CD4-positive, alpha-beta memory T cell (primary cell): ENCODE measurements at places on chromosomes 7 and 10.
A peak's percentile ranks its signal among the peaks of the same experiment; 100 is the strongest.

GRCh38 chr10:4498711-4499251, 327.2 kb upstream of the AKR1E2 start:
- no peaks in the 10 kb centered on the region for H3K36me3 ChIP-seq
- no peaks in the 10 kb centered on the region for H3K4me1 ChIP-seq
- no peak overlapping the region for H3K4me3 ChIP-seq
- no peak overlapping the region for H3K27ac ChIP-seq

GRCh38 chr7:70884440-70884764, 247.5 kb upstream of the GALNT17 start:
- DNase-seq = no peak
- no peaks in the 10 kb centered on the region for H3K36me3 ChIP-seq
- H3K4me3 ChIP-seq = no peak overlapping the region
- no peaks in the 10 kb centered on the region for H3K27me3 ChIP-seq
- no peak overlapping the region for H3K27ac ChIP-seq

DNA sequence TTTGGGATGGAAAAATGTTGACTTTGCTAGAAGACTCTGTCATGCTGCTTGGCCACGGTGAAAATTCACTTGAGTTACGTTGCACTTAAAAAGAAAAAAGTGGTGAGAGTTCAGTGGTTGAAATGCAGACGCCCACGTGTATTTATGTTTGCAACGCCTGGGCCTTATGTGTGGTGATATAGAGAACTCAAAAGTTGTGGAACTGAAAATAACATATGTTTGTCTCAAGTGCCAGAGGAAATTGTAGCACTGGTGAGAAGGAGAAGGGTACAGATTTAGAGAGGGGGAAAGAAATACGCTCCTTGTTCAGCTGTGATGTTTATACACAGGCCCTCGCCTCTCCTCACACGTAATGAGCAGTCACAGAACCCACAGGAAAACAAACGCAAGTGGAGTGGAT, 73.6 kb downstream of the EMX2 start:
- no peak overlapping the region for H3K4me3 ChIP-seq
- H3K27ac ChIP-seq = no peak overlapping the region
- no peaks in the 10 kb centered on the region for H3K27me3 ChIP-seq
- H3K4me1 ChIP-seq = no peaks in the 10 kb centered on the region
- no peak for DNase-seq

GRCh38 chr7:155310425-155311114, 12.9 kb downstream of the INSIG1 start:
- no peak for DNase-seq
- peaks cover 29% of the 10 kb centered on the region for H3K36me3 ChIP-seq
- H3K27ac ChIP-seq = no peak overlapping the region
- no peaks in the 10 kb centered on the region for H3K4me1 ChIP-seq

DNA sequence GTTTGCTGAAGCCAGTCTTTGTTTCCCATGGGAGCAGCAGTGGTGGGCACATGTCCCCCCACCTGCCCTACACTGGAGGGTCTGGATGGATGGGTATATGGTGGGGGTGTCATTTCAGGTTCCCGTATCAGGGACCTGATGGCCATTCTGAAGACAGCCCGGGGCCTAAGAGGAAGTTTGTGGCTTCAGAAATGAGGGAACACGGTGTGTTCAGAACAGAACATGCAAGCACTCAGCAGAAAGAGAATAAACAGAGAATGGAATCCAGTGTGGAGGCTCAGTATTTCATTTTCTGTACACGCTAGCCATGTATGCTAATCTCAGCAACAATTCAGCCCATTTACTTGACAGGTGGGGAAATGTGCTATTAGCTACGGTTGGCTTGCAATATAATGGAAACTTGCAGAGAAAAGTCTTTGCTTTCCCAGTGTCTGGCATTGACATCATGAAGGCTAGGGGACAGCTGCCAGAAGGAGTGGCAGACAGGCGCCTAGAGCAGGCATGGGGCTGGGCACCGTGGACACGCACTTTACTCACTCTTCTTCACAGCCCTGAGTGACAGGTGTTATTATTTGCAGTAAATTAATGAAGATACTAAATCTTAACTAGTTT, 98.6 kb downstream of the ELMO1 start:
- H3K27ac ChIP-seq = no peak overlapping the region
- H3K4me3 ChIP-seq = no peak overlapping the region
- no peaks in the 10 kb centered on the region for H3K27me3 ChIP-seq

DNA sequence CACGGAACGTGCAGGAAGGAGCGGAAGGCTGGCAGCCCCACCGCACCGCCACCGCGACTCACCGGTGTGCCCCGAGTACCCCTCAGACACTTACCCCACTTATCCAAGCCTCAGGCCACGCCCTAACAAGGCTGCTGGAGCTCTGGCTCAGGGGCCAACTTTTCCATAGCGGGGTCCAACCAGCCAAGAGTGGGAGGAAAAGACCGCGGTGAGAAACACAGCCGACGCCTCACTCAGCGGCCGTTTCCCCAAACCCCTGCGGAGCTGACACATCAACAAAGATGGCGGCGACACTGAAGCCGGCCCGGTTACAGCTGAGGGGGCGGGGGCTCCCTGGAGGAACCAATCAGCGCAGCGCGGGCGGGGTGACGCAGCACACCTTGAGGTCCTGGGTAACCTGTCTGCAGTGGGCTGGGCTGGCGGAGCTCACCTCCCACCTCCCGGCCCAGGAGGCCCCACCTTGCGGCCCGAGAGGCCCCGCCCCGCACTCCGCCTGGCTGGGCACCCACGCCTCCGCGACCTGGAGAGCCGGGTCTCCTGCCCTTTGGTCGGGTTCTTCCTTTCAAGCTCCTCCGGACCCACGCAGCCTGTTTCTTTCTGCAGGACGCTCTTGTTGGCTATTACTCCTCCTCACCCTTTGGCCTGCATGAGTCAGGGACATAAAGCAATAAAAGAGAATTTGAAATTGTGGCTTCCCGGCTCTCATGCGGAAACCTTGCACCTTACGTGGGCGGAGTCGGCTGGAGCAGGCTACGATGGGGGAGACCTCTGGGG, at the start of gene CCDC186:
Gene CCDC186 (minus strand): TSS at position 283 of the 774 bp plus-strand sequence. CDS start 10,935 bp downstream, outside the sequence.
- peak within 1 kb of the TSS; percentile 85 for H3K27ac ChIP-seq
- peak within 1 kb of the TSS; percentile 47 for H3K4me3 ChIP-seq
- no peaks in the 10 kb centered on the region for H3K27me3 ChIP-seq
- no peaks in the 10 kb centered on the region for H3K36me3 ChIP-seq
- peaks cover 35% of the 10 kb centered on the region for H3K4me1 ChIP-seq
